ENCODE measurements at places on chromosomes 16 and 17.
A peak's percentile ranks its signal among the peaks of the same experiment; 100 is the strongest.

- no peak for DNase-seq
Measured at GRCh38 chr16:89005201-89006035, 28.4 kb upstream of the CBFA2T3 start.

DNA sequence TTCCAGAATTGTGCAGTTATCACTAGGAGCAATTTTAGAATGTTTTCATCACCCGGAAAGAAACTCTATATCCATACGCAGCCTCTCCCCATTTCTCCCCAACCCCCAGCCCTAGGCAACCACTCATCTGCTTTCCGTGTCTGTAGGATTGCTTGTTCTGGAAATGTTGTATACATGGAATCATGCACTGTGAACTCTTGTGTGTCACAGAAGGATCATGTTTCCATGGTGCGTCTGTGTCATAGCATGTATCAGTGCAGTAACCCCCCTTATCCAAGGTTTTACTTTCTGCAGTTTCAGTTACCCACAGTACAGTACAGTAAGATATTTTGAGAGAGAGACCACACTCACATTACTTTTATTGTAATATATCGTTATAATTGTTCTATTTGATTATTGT, 299.4 kb downstream of the CPPED1 start:
- no peak for DNase-seq

GRCh38 chr16:60541535-60541934, 1494.7 kb downstream of the CDH8 start:
- no peak for DNase-seq

- DNase-seq: peak; percentile 75
Measured at GRCh38 chr16:85420501-85421337, 192.4 kb upstream of the GSE1 start.

- DNase-seq: no peak
Measured at GRCh38 chr16:22353191-22353919, 21.1 kb downstream of the CDR2 start.

- DNase-seq: no peak
Measured at GRCh38 chr16:49693445-49693844, 162.5 kb downstream of the ZNF423 start.

DNA sequence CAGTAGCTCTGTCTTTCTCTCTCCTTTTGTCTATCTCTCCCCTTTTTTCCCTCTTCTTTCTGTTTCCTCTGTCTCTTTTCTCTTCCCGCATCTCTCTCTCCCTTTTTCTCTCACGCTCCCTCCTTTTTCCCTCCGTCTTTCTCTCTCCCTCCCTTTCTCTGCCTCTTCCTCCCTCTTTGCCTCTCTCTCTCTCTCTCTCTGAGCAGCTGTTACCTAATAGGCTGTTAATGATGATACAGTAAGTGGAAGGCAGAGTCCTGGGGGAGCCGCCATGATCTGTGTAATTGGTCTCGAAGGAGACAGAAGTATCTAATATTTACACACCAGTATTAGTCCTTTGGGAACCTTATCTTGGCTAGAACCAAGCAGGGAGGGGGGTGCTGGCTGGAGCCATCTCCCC, 136.1 kb upstream of the CIBAR2 start:
- DNase-seq: no peak

DNA sequence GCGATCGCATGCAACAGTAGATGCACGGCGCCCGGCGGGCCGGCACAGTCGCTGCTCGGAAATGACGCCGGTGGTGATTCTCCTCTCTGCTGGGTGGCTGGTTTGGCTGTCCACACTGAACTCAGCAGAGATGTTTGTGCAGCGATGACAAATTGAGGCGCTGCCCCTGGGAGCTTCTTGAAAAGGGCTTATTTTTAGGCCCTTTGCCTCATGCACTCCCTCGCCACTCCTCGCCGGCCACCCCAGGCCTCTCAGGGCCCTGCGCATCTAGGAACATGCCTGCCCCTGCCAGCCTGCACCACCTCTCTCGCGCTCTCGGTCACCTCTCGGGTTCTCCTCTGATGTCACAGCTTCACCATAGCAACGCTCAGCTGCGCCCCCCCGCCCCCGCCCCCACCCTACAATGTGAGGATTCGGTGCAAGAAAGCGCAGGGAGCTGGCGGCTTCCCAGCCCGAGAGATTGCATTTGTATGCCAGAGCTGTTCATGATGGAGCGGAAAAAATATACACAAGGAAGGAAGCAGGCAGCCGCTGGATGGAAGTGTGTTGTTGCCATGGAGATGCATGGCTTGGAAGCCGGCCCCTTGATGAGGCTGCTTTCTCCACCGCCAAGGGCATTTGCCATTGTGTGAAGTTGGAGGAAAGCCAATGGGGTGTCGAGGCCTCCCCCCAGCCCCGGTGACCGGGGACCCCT, 81.3 kb upstream of the PLCG2 start:
- no peak for DNase-seq

- DNase-seq: no peak
Measured at GRCh38 chr17:77681861-77682260, 276.6 kb upstream of the TNRC6C start.

DNA sequence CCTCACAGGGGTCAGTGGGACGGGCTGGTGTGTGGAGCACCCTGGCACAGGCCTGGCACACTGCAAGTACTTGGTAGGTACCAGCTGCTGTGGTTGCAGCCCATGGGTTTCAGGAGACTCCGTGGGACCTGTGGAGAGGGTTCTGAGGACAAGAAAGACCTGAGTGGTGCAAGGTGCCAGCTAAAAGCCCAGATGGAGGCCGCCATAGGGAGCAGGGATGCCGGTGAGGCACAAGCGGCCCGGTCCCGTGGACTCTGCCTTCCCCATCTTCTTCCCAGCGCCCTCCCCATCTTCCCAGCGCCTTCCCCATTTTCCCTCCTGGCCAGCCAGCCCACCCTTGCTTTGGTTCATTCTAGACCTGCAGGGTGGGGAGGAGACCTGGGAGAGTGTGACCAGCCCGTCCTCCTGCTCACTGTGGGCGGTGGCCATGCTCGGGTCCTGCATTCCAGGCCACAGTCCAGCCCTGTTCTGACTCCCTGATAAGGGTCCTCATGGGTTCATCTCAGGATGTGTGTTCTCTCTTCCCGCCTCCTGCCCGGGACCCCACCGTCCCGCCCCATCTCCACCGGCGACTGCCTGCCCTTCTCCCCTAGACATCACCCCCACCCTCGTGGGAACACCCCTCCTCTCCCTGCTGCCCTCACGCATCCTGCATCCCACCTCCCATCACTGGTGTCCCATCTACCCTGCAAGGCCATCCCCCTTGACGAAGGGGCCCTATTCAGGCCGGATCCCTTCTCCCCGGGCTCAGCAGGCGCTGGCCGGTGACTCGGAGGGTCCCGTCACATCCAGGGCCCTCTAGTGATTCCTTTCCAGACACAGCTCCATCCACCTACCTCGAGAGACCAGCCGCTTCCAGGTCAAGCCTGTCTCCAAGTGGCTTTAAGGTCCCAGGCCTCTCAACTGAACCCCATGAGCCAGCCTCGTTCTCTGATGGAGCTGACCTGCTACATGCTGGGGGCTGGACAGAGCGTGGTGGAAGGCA, 3.4 kb downstream of the ZNF469 start:
- no peak for DNase-seq

DNA sequence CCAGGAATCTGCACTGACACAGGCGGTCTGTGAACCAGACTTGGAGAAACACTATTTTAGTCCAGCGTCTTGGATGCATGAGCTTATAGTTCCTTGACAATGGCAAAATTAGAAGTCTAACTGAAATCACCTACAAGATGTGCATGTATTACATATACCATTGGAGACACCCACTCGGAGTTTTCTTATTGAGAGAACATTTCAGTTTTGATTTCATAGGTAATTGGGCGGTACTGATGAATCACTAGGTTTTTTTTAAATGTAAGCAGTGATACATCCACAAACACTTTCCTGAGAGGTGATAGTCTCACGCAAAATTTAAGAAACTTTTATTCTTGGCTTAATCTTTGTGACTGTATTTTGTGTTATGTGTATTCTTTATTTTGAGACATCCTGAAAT, 69.8 kb downstream of the PRKCA start:
- no peak for DNase-seq

DNA sequence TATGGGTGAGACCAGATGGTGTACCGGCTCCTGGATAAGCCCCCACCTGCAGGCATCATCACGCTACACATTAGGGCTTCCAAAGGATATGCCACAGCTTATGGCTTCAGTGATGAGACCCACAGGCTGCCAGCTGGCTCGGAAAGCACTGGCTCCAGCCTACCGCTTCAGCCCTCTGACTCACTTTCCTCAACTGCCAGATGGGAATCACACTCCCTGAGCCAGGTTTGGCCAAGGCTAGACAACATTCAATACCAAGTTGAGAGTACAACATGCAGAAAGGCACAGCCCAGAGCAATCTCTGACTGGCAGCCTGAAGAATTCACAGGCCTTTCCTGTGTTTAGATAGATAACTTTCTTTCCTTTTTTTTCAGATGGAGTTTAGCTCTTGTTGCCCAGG, 10.3 kb downstream of the CENPV start:
- no peak for DNase-seq

- DNase-seq: no peak
Measured at GRCh38 chr17:73588891-73589290, 55.4 kb downstream of the SDK2 start.

DNA sequence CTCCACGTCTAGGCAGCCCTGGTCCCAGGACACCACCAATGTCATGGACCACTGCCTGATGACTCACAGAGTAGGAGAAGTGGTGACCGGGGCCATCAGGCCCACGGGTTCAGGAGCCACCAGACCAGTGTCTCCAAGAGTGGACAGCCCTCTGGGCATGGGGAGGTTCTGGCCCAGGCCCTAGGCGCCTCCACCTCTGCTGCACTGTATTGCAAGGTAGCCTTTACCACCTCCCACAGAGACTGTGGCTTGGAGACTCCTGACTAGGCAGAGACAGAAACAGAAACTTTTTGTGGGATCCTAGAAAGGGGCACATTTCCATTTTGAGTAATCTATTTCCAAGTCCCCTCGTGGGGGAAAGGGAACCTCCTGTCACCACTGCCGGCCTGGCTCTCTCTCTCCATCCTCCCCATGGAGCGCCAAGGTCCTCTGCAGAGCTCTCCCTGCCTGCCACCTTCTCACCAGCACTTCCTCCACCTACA, 2.9 kb downstream of the CDIP1 start:
- DNase-seq: no peak

- no peak for DNase-seq
Measured at GRCh38 chr16:1775006-1775845, 2.3 kb upstream of the MRPS34 start.

GRCh38 chr17:27647765-27648164, 16.8 kb downstream of the LGALS9 start:
- DNase-seq: no peak

DNA sequence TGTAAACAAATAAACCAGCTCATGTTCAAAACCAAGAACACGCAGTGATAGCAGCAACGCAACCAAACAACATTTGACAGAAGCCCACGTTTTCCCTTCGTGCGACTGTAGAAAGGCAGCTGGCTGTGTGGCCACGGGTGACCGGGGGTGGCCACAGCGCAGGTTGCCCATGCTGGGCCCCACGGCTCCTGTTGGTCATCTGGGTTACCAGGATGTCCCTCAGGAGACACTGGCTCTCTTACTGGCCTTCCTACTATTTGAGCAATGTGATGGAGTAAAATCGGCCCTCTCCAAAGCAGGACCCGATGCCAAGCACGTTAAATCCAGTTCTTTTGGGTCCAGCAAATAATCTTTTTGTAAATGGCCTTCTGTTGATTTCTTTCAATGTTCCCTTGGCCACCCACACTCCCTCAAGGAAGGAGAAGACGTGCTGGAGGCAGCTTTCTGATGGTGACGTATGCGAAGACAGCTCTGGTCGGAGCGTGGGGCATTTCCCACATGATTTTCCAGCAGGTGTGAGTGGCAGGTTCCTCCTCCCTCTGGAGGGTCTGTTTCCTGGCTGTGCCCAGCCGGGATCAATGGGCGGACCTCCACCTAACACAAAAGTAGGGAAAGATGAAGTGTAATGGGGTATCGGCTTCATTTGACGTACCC, 143.1 kb upstream of the CHMP6 start:
- no peak for DNase-seq

GRCh38 chr17:20121359-20122253, 112.4 kb downstream of the SPECC1 start:
- DNase-seq: peak; percentile 52
